Natural killer cell treated with Interleukin-12 subunit alpha and Interleukin-12 subunit beta and Interleukin-15 and Interleukin-18, amount 100 ng/mL, for 72 hours (primary cell): ENCODE measurements at places on chromosomes 13 and 19. TPM values are rescaled to one million over a fixed set of nuclear protein-coding genes. Genes with fewer than 3 reads are reported as not detected.
A peak's percentile ranks its signal among the peaks of the same experiment; 100 is the strongest.

- no peaks in the 10 kb centered on the region for H3K36me3 ChIP-seq
- no peaks in the 10 kb centered on the region for H3K4me1 ChIP-seq
- DNase-seq: no peak
- no peaks in the 10 kb centered on the region for H3K27me3 ChIP-seq
- H3K4me3 ChIP-seq: no peak overlapping the region
Measured at GRCh38 chr13:107801621-107802020, 413.7 kb downstream of the LIG4 start.

DNA sequence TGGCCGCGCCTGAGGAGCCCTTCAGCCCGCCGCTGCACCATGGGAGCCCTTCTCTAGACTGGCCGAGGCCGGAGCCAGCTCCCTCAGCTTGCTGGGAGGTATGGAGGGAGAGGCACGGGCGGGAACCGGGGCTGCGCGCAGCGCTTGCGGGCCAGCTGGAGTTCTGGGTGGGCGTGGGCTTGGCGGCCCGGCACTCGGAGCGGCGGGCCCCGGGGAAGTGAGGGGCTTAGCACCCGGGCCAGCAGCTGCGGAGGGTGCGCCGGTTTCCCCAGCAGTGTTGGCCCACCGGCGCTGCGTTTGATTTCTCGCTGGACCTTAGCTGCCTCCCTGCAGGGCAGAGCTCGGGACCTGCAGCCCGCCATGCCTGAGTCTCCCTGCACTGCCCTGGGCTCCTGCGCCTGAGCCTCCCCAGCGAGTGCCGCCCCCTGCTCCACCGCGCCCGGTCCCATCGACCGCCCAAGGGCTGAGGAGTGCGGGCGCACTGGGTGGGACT lies 1890.0 kb upstream of the PCDH20 start:
- no peaks in the 10 kb centered on the region for H3K27me3 ChIP-seq
- H3K27ac ChIP-seq: no peak overlapping the region
- no peaks in the 10 kb centered on the region for H3K4me1 ChIP-seq
- H3K4me3 ChIP-seq: no peak overlapping the region
- no peak for DNase-seq
- peaks cover 9% of the 10 kb centered on the region for H3K36me3 ChIP-seq

- H3K36me3 ChIP-seq: no peaks in the 10 kb centered on the region
- no peak overlapping the region for H3K4me3 ChIP-seq
- H3K4me1 ChIP-seq: peaks cover 6% of the 10 kb centered on the region
- H3K27me3 ChIP-seq: peaks cover 10% of the 10 kb centered on the region
- no peak for DNase-seq
- no peak overlapping the region for H3K27ac ChIP-seq
Measured at GRCh38 chr19:9883231-9883758, 48.2 kb downstream of the PIN1 start.

GRCh38 chr19:2945575-2946184 lies 909 bp upstream of the ZNF77 start:
- no peaks in the 10 kb centered on the region for H3K27me3 ChIP-seq
- H3K27ac ChIP-seq: peak overlapping the region; percentile 88
- peak overlapping the region; percentile 94 for H3K4me3 ChIP-seq
- H3K4me1 ChIP-seq: peaks cover 36% of the 10 kb centered on the region
- DNase-seq: no peak
- H3K36me3 ChIP-seq: no peaks in the 10 kb centered on the region

- no peaks in the 10 kb centered on the region for H3K27me3 ChIP-seq
- H3K27ac ChIP-seq: peak within 1 kb of the TSS; percentile 91
- peak; percentile 82 for DNase-seq
- H3K36me3 ChIP-seq: peaks cover 6% of the 10 kb centered on the region
- peak within 1 kb of the TSS; percentile 99 for H3K4me3 ChIP-seq
Measured at GRCh38 chr19:15332311-15332996, at the start of gene BRD4. Gene BRD4, minus strand, starts transcription at chr19:15332539. Its CDS starts 59,440 bp downstream, at chr19:15273099.

DNA sequence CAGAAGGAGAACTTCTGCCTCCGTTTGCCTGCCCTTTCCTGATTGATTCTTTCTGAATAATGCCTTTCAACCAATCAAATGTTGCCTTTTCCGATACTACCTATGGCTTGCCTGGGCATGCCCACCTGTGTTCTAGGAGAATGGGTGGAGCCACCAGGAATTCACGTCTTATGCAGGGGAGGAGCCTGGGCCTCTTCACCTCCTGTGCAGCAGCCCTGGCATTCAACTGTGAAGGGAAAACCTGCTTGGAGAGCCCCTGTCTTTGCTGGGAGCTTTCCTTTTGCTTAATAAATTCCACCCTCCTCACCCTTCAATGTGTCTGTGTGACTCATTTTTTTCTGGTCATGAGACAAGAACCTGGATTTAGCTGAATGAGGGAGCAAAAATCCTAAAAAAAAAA lies 730.7 kb downstream of the UQCRFS1 start:
- no peak for DNase-seq
- no peak overlapping the region for H3K4me3 ChIP-seq
- peaks cover 9% of the 10 kb centered on the region for H3K4me1 ChIP-seq
- H3K27ac ChIP-seq: no peak overlapping the region
- no peaks in the 10 kb centered on the region for H3K27me3 ChIP-seq
- H3K36me3 ChIP-seq: no peaks in the 10 kb centered on the region

- peaks cover 6% of the 10 kb centered on the region for H3K4me1 ChIP-seq
- H3K36me3 ChIP-seq: no peaks in the 10 kb centered on the region
- no peaks in the 10 kb centered on the region for H3K27me3 ChIP-seq
- H3K4me3 ChIP-seq: no peak overlapping the region
- no peak overlapping the region for H3K27ac ChIP-seq
Measured at GRCh38 chr13:29577136-29578051, 18.1 kb downstream of the SLC7A1 start.

DNA sequence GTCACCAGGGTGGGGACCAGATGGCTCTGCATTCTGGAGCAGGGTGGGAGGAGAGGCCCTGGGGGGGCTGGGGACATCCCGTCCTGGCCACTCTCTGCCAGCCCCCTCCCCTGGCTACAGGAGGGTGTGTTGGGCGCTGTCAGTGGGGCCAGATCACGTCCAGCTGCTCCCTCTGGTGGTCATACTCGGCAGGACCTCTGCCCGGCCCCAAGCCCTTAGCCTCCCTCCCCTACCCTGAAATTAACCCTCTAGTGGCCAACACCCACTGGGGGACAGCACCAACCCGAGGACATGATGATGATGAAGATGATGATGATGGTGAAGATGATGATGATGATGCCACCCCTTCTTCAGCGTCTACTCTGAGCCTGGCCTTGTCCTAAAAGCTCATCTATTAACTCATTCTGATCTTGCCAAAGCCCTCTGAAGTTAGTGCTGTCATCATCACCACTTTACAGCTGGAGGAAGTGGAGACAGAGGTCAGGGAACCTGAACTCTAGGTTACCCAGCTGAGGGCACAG lies 590 bp upstream of the LGI4 start:
- no peaks in the 10 kb centered on the region for H3K36me3 ChIP-seq
- H3K4me1 ChIP-seq: peaks cover 1% of the 10 kb centered on the region
- peaks cover 1% of the 10 kb centered on the region for H3K27me3 ChIP-seq
- H3K4me3 ChIP-seq: no peak overlapping the region
- no peak overlapping the region for H3K27ac ChIP-seq
- no peak for DNase-seq

GRCh38 chr13:94656766-94657165 lies 55.1 kb downstream of the GPR180 start:
- H3K27me3 ChIP-seq: peaks cover 23% of the 10 kb centered on the region
- DNase-seq: no peak
- H3K4me3 ChIP-seq: no peak overlapping the region
- H3K36me3 ChIP-seq: no peaks in the 10 kb centered on the region
- no peak overlapping the region for H3K27ac ChIP-seq

DNA sequence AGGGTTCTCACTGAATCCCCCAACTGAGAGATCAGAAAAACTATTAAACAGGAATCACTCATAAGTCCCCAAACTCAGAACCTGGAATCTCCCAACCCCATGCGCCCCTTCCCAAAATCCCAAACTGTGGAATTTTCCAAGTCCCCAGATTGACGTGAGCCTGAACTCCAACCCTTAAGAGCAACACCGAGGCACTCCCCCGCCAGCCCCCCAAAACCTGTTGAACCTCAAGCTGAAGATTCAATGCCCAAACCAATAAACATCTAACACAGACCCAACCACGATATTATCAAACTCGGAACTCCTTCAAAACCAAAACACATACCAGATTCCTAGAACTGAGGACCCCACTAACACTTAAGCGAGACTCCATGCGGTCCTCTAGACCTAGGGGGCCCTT lies 599 bp downstream of the IZUMO1 start:
- no peak overlapping the region for H3K4me3 ChIP-seq
- H3K36me3 ChIP-seq: peaks cover 4% of the 10 kb centered on the region
- peaks cover 15% of the 10 kb centered on the region for H3K27me3 ChIP-seq
- peak overlapping the region; percentile 24 for H3K27ac ChIP-seq

DNA sequence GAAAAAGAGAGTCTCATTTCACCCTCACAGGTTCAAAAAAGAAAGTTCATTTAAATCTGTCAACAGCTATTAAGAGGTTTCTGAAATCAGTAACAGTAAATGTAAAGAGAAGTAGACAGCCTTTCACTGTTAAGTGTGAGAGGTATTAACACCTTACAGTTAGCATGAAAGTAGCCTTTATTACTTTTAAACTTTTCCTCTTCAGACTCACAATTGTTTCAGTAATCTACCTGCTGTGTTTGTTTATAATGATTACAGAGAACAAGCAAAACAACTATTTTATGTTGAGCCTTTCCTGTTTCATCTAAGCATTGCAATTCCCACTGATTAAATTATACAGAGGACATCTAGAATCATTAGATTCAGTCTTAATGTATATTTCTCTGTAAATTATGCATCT lies 159.8 kb downstream of the PCDH9 start:
- no peaks in the 10 kb centered on the region for H3K27me3 ChIP-seq
- DNase-seq: no peak

DNA sequence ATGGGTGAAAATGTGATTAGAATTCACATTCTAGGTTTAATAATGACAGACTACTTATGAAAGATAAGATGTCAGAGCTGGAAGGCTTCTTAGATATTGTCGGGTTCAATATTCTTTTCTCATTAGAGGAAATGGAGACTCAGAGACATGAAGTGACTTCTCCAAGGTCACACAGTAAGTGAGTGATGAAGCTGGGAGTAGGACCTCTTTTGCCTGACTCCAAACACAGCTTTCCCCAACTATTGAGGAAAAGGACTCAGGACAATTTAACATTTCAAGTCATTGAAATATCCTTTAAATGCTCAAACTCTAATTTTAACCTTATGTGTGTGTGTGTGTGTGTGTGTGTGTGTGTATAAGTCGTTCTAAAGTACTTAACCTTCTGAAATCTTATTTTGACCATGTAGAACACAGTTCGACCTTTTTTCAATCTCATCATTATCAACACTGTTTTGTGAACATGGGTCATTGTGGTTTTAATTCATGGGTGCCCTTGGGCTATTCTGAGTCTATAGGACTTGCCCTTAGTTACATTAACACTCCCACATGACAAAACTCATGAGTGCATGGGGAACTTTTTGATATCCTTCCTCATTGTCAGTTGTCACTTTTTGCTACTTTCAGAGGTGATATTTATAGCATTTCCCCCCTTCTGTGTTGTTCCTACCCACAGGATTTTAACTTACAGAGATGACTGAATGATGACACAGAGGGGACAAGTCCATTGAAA lies 53.0 kb downstream of the LRCH1 start:
- no peaks in the 10 kb centered on the region for H3K36me3 ChIP-seq
- peaks cover 47% of the 10 kb centered on the region for H3K4me1 ChIP-seq
- no peaks in the 10 kb centered on the region for H3K27me3 ChIP-seq
- H3K27ac ChIP-seq: peak overlapping the region; percentile 63

Gene KBTBD7
- 5.3 TPM for total RNA-seq

Gene HIPK4
- total RNA-seq: not detected

Gene ZNF701
- total RNA-seq: 33.4 TPM

Gene ZNF224
- 36.1 TPM for total RNA-seq

Gene KCNC3
- total RNA-seq: 1.9 TPM

Gene TNFRSF19
- 0.14 TPM for total RNA-seq

Gene LGALS14
- not detected for total RNA-seq
